ENCODE measurements at places on chromosomes 5 and 9. TPM values are rescaled to one million over a fixed set of nuclear protein-coding genes. Genes with fewer than 3 reads are reported as not detected.

The SV2C gene
- total RNA-seq = 0.06 TPM

The MEGF10 gene
- 0.74 TPM for total RNA-seq

GRCh38 chr5:172749881-172750633 lies 20.9 kb downstream of the DUSP1 start:
- no peak for DNase-seq

- no peak for DNase-seq
Observed at GRCh38 chr9:83108208-83108607, 45.3 kb upstream of the RASEF start.

DNA sequence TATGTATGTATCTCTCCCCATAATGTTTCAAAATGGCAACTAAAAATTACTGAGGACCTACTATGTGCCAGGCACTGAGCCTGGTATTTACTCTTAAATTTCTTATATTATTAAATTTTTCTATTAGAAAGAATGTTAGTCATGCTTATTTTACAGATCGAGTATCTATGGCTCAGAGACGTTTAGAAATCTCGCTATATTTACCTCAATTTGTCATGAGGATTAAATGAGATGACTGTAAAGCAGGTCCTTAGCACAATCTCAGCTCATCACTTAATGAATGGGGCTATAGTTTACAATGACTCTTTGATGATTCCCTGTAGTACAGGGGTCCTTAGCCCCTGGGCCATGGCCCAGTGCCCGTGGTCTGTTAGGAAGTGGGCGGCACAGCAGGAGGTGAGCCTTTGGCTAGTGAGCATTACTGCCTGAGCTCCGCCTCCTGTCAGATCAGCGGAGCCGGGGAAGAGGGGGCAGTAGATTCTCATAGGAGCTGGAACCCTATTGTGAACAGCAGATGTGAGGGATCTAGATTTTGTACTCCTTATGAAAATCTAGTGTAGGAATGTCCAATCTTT lies 15.5 kb downstream of the ENC1 start:
- no peak for DNase-seq

The PIP5KL1 gene
- total RNA-seq = 1.4 TPM

The SAXO1 gene
- not detected for total RNA-seq

Data from omental fat pad (tissue), 4 donors.